GM04504 (cell line): ENCODE measurements at places on chromosomes 7 and 10.
A peak's percentile ranks its signal among the peaks of the same experiment; 100 is the strongest.

DNA sequence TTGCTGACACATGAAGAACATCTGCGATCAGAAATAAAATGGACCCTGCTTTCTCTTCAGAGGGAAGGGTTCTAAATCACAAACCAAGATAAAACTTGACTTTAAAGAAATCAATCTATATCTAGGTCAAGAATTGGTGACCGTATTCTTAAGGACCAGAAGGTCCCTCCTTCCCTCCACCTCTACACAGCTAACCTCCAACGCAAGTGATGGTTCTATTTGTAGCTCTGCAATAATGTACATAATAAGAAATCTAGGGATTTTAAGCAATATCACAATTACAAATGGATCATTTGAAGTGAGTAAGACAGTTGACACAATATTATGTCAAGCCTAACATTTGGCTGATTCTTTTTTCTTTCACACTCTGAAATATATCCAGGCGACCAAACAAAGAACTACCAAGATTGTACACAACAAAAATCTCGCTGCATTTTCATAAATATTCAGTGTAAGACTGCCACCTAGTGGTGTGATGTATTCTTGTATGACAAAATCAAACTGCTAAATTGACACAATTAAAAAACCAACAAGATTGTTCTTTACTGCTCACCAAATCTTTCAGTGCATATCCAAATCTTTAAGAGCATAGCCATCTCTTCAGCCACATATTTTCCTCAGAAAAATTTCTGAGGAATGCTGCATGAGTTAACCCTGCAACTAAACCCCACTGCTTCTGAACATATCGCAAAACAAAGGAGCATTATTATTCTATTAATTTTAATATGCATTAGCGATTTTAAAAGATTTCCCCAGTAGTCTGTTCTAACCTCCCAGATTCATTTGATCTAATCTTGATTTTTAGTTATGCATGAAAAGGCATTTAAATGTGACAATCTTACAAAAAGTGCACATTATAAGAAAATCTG is 44.5 kb downstream of the ICA1 start:
- peak; percentile 32 for DNase-seq

DNA sequence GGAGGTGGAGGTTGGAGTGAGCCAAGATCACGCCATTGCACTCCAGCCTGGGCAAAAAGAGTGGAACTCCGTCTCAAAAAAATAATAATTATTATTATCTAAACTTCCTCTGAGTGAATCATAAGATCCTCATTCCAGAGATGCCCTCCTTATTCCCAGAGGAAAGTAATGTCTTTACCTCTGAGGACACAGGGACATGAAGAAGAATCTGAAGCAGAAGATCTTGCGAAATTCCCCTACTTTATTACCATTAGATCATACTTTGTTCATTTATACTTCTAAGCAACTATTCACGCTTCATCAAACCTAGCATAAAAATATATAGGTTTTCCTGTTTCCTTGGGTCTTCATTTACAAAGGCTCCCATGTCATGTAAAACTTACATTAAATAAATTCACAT is 143.1 kb downstream of the ETV1 start:
- DNase-seq, result no peak

GRCh38 chr7:48832303-48832845 is 92.0 kb upstream of the CDC14C start:
- no peak for DNase-seq

DNA sequence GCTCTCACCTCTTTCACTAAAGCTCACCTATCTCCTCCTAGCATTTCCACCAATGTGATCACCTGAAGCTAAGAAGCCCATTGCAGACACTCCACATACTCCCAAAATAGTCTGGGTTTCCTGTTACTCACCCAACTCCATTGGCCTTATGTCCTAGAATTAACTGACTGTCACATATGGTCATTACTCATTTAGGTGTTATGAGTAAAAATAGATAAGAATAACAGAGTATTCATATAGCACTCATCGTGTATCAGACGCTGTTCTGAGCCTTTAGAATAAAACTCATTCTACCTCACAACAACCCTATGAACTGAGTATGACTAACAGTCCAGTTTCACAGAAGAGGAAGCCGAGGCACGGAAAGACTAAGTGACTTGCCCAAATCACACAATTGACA is 174.2 kb upstream of the NPVF start:
- DNase-seq, result no peak

- DNase-seq, result peak; percentile 9
Measured at GRCh38 chr7:131431289-131431688, 103.6 kb downstream of the MKLN1 start.

GRCh38 chr10:48690791-48691660 is 6.4 kb downstream of the WDFY4 start:
- no peak for DNase-seq
